ENCODE measurements at places on chromosomes 7 and 10.

- DNase-seq: no peak
These were observed 769.7 kb downstream of the TNS3 start for GRCh38 chr7:46812101-46812675.

GRCh38 chr10:36437367-36437766 is 688.0 kb upstream of the ANKRD30A start:
- no peak for DNase-seq

DNA sequence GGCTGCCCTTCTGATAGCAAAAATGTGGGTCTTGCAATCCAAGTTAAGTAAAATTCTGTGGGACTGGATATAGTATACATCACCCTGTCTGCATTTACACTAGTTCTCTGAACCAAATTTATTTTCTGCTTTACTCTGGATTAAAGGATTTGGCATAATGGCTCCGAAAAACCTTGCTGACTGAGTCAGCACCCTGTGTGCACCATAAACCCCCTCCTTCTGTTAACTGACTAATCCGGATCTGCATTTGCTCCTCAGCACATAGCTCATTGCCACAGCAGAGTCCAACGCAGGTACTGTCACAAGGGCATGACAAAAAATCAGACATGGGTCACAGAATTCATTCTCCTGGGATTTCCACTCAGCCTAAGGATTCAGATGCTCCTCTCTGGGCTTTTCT is 1.3 kb downstream of the OR2A5 start:
- no peak for DNase-seq

GRCh38 chr10:35495521-35496119 is 109.5 kb upstream of the GJD4 start:
- no peak for DNase-seq

DNA sequence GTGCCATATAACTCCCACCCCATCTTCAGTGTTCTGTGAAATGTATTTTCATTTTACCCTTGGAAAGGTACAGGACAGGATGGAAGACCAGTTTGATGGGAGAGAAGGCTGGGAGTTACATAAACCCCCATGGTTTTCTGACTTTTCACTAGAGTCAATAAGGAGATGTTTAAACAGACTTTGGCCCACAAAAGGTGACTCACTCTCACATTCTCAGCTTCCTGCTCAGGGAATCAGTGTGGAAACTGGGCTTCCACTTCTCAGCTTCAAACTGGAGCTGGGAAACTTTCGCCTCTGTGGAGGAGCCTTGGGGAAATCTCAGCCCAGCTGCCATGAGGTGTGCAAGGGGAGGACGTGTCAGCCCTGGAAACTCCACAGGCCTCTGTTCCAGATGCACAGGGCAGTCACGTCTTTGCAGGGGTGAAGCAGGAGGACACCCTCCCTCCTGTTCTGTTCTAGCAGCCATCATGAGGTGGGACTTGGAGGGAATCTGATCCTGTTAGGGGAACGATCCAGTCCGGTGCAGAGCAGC is 560.5 kb upstream of the GALNT17 start:
- DNase-seq: no peak
